ENCODE measurements at places on chromosomes 13 and 19.

GRCh38 chr13:32267836-32268439, 47.2 kb downstream of the ZAR1L start:
- no peak for DNase-seq

DNA sequence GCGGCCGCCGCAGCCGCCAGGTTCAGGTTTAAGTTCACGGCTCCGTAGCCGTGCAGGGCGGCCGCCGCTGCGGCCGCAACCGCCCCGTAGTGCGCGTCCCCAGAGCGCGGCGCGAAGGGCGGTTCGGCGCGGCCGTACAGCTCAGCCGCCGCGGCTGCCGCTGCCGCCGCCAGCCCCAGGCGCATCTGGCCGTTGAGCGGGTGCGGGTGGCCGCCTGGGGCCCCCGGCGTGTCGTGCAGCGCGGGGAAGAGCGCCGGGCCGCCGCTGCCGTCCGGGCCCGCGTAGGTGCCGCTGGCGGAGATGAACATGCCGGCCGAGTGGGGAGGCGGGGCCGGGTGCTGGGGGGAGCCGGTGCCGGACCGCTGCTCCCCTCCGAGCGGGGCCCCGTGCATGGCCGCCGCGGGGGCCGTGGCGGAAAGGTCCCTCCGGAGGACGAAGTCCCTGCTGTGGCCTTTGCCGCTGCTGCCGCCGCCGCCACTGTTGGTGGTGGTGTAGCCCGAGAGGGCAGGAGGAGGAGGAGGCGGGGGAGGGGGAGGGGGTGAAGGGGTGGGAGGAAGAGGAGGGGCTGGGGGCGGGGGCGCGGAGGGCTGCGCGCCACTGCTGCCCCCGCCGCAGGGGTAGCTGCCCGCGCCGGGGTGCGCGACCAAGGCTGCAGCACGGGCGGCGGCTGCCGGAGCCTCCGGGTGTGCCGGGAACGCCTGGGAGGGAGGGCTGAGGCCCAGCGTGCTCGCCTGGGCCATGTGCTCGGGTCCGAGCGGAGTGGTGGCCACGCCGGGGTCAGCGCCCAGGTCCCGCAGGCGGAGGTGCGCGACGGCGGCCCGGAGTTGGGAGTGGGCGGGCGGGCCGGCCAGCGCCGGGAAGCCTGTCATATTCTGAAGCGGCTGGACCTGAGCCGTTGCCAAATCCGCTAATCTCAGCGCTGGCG, 654 bp downstream of the ZIC5 start:
- no peak for DNase-seq

DNA sequence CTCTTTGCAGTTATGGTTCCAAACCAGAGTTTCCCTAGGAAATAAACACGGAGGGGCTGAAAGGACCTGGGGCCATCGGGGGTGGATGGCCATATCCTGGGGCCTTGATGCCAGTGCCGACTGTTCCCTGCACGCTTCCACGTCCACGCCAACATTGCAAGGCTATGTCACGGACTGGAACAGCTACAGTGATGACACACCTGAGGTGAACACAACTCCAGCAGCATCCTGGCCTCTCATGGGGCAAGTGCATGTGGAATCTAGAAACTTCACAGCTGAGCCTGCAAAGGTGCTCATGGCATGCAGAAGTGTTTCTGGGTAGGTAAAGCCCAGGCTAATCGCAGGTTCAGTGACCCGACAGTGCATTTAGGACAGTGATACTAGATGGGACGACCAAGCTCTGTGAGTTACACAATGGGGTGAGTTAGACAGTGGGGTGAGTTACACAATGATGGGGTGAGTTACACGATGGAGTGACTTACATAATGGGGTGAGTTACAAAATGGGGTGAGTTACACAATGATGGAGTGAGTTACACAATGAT, 52.0 kb upstream of the GAS6 start:
- no peak for DNase-seq

DNA sequence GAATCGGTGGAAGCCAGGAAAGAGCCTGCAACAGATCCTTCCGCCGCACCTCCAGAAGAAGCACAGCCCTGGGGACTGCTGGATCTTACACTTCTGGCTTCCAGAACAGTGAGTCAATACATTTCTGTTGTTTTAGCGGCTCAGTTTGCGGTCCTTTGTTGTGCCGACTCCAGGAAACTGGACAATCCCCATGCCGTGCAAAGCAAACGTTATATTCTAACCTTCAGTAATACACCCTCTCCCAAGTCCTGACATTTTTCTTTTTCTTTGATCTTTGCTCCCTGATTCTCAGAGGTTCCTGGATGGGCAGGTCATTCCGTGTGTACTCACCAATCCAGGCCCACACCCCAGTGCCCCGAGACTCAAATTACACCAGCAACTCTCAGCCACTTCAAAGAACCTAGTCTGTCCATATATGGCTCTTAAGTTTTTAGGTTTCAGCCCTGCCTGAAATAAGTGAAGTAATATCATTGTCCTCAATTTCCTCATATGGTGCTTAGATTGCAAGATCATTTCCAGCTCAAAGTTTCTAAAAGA, 387.1 kb upstream of the SGCG start:
- DNase-seq: no peak

DNA sequence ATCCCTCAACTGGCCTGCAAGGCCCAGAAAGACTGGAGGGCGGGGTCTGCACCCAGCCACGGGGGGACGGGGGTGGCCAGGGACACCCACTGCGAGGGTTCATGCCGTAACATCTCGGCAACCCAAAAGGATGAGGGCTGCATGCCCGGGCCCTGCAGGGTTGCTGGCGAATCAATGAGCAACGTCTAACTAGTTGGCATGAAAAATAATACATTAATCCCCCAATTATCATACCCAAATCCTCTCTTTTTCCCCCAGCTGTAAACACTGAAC, 232.2 kb downstream of the TUBA3C start:
- DNase-seq: no peak

DNA sequence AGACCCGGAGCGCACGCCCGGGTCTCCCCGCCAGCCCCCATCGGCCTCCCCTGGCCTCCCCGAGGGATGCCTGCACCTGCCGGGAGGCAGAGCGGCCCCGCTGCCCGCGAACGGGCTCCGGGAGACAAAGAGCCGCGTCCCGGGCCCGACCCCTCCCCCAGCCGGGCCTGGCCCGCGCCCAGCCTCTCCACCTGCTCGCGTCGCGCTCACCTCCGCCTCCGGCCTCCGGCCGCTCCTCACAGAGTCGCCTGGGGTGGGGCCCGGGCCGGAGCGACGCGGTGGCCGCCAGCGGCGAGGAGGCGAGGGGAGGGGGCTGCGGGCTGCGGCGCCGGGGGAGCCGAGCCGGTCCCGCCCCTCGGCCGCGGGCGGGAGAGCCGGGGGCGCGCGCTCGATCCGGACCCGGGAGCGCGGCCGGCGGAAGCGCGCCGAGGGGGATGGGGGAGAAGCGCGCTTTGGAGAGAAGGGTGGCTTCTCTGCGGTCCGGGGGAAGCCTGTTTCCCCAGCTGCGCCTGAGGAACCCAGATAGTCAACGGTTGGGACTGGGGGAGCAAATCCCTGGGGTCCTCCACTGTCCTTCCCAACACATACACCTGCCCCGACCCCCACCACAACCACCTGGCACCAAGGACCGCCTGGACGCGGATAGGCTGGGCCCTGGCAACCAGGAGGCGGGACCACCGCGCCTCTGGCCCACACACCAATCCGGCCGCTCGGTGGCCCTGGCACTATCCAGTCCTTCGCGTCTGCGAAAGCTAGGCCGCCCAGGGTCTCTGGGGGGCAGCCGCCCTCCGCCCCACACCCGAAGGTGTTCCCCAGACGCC, at the start of gene PRR36:
Gene PRR36 (minus strand): TSS at position 315 of the 821 bp plus-strand sequence. CDS start 701 bp downstream, outside the sequence.
- DNase-seq: peak; percentile 39

GRCh38 chr19:343451-343931, 1.1 kb downstream of the MIER2 start:
- DNase-seq: no peak
